Endodermal cell (in vitro differentiated cells): ENCODE measurements at places on chromosomes 11 and 22. TPM values are rescaled to one million over a fixed set of nuclear protein-coding genes. Genes with fewer than 3 reads are reported as not detected.

The BTBD18 gene
- total RNA-seq: not detected in 2 replicates

The CABP4 gene
- not detected in 2 replicates for total RNA-seq

The ELMOD1 gene
- total RNA-seq: 0.45 and 0.46 TPM in 2 replicates

The TSPO gene
- total RNA-seq: 9.6 to 12.4 TPM (median 10.5 TPM) in 3 replicates

DNA sequence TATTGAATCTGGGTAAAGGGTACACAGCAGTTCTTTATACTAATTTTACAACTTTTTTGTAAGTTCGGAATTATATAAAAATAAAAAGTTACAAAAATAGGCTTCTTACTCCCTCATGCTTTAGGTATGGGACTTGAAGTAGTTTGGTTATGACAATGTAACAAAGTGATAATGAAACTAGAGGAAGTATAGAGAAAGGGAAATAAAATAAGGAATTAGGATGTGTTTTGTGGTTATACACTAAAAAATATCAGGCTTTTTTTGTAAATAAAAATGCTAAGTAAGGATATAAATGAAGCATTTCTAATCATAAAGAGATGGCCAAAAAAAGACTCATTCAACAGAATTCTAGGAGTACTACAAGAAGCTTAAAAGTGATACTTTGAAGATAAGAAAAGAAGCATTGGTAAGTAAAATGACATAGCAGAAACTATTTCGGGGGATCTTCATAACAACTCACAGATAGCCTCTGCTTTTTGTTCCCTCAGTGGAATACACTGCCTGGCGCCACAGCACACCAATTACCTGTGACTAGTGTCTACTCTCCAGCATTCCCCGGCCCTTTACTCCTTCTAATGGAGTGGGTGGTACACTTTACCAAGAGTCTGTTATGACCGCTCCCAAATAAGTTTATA lies 322.7 kb upstream of the PITPNB start:
- DNase-seq: no peak

DNA sequence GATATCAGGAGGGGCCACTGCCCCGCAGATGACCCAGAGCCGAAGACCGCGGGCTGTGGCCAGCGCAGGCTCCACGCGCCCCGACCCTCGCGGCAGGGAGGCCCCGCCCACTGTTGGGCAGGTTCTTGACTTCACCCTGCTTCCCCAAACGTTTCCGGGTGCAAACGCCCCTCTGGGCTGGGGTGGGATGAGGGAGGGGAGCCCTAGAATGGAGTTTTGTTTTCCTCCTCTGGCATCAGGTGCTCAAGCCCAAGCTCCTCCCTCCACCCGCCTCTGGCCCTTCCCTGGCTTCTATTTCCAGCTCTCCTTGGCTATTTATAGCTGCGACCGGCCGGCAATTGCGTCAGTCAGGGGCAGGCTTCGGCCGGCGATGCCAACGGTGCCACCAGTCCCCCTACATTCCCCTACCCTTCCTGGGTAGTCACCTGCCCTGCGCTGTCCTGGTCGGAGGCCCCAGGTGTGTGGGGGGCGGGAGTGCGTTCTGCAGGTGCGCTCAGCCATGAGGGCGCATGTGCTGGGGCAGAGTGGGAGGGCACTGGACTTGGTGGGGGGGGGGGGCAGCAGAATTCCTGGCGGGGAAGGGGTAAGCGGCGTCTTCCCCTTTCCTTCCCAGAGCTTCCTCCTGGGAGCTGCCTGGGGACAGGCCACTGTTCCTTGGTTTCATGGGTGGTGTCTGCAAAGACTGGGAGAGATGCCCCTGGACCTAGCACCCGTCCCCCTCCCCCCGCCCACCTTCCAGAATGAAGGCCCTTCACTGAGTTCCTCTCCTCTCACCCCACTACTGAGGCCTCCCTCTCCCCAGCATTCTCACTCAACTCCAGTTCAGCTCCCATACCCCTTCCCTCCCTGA lies 23.6 kb downstream of the DUSP8 start:
- DNase-seq: peak; percentile 82

- DNase-seq: no peak
Observed at GRCh38 chr11:120893440-120894201, 130.3 kb upstream of the TBCEL start.

- DNase-seq: no peak
Observed at GRCh38 chr11:30447058-30447640, 124.2 kb downstream of the ARL14EP start.

DNA sequence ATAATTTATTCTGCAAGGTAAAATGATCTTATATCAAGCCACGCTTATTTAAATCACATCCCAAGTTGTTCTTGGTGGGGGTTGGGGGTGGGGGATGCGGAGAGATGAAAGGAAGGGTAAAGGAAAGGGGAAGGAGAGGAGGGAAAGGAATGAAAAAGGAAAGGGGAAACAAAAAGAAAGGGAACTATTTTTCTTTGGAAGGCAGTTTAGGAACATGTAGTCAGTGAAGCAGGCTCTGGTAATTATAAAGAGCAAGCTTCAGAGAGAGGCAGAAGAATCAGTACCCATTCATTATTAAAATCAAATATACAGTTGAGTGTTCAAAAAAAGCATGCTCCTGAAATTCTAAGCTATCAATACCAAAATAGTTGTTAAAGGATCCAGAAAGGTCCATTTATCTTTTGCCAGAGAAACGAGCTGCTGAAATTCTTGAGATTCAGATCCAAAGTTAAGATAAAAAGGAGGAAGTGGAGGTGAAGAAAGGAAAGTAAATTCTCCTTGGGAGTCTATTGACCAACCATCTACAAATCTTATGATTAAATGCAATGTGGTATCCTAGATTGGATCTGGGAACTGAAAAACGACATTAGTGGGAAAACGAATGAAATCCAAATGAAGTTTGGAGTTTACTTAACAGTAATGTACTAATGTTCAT lies 107.4 kb downstream of the SGSM3 start:
- DNase-seq: no peak
